Mucosa of gallbladder (tissue), 1 donor: ENCODE measurements at places on chromosomes 3 and 15. TPM values are rescaled to one million over a fixed set of nuclear protein-coding genes. Genes with fewer than 3 reads are reported as not detected.

Gene CATSPER2
- total RNA-seq: 8.1 TPM

Gene ZMYND10
- total RNA-seq: 2.2 TPM

DNA sequence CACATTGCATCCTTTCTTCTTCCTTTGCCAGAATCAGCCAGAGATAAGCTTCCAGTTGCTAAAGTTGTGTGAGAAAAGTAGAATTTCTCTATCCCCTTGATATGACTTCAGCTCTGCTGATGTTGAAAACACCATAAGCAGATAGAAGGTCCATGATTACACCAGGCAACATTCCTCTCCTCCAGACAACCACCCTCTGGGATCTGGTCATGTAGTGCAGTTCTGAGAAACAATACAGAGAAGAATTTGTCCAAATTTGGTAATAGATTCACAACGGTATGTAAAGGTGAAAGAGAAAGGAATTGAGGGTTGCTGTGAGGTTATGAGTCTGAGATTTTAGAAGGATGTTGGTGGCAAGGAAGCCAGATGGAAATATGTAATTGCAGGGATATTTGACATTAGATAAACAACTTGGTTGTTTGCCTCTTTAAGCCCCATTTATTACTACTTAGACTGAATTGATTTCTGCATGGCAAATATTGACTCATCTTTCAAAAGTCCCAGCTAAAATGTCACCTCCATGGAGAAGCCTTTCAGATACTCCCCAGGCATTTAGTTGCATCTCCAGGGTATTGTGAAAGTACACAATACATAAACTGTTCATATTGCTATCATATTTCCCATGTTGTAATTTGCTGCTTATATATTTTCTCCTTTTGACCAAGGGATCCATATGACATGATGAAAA is 134.9 kb downstream of the GAP43 start:
- no peak for DNase-seq

DNA sequence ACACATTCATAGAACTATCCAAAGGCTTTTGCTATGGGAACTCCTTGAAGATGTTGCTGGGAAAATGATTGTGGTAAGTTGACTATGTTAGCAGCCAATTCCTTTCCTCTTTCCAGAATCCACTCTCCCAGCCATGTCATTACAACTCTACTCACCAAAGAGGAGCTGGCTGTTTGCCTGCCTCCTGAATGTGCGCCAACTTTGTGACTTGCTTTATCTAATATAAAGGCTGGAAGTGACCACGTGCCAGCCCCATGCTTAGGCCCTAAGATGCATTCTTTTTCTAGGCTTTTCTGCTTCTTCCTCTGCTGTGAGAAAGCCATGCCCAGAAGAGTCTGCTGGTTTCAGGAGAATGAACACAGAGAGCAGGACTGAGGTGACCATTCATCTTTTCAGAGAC is 182.2 kb downstream of the GABRB3 start:
- DNase-seq: no peak

- no peak for DNase-seq
Observed at GRCh38 chr15:69823223-69823907, 274.4 kb downstream of the TLE3 start.

DNA sequence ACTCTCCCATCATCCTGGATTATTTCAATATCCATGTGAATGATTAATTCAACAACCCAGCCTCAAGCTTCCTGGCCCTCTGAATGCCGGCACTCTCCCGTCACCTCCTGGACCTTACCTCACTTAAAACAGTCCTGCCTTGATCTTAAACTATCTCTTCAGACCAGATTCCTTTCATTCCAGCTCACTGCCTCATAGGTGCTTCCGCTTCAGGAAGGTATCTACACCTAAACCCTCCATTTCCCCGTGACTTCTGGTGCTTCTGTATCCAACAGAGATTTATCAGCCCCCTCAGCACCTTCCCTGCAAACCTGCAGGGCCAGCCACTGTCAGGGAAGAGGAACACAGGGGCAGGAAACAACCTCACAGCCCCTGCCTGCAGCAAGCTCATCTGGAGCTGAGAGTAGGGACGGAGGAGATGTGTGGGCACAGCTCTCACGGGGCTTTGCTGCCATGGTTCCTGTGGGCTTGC is 98.9 kb upstream of the TJP1 start:
- DNase-seq: no peak
